HFFc6 (cell line): ENCODE measurements at places on chromosomes 1 and 21. TPM values are rescaled to one million over a fixed set of nuclear protein-coding genes. Genes with fewer than 3 reads are reported as not detected.

The HSD11B1 gene
- total RNA-seq: not detected in 3 replicates

The ESRRG gene
- total RNA-seq: not detected in 2 replicates

The MPC2 gene
- 114 to 121 TPM (median 116 TPM) in 3 replicates for total RNA-seq

The PTCH2 gene
- total RNA-seq: 0.53 to 0.71 TPM (median 0.55 TPM) in 3 replicates

The PHLDA3 gene
- 104 to 115 TPM (median 110 TPM) in 3 replicates for total RNA-seq

The VTCN1 gene
- total RNA-seq: not detected in 3 replicates

The NTNG1 gene
- 1.8 to 8.0 TPM (median 7.8 TPM) in 3 replicates for total RNA-seq

The ACOT7 gene
- total RNA-seq: 101 to 125 TPM (median 109 TPM) in 3 replicates

DNA sequence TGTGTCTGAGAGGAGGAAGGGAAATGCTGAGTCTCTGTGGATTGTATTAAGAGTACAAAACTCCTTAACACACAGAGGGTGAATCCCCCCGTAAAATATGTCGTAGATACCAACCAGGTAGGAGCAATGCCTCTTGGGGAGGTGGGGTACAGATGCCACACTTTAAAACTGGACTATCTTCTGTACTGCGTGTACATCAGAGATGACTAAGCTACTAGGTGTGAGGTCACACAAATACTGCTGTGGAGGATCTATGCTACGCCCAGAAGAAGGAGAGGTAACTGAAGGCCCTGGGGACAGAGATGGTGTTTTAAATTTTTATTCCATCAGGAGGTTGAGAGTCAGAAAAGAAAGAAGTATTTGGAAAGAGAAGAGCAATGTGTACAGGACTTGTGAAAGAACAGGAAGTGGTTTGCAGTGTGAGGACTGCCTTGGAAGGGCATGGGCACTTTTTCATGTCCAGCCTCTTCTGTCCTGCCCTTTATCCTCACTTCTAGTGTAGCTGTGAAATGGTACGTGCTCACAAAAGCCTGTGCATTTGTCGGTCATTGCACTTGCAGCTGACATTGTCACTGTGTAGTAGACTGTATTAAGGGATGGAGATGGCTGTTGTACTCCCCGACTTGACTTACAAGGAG, 287.8 kb upstream of the CHRM3 start:
- no peaks in the 10 kb centered on the region for H3K36me3 ChIP-seq
- no peak for DNase-seq
- no peak overlapping the region for H3K27ac ChIP-seq
- H3K4me1 ChIP-seq: no peaks in the 10 kb centered on the region
- H3K27me3 ChIP-seq: no peaks in the 10 kb centered on the region; the same call in 1 of the 2 replicates

DNA sequence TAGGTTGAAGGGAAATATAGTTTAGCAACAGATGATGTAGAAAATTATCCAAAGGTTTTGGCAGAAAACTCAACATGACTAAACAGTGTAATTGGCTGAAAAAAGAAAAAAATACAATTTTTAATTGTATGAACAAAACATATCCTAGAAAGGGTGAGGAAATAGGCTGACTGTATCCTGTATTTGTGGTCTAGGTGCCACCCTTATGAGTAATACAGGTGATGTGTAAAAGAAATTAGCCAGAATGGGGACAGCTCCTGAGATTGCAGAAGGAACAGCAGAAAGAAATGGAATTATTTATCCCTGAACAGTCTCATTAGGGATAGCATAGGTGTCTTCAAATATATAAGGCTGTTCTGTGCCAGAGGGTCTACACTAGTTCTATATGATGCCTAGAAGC, 24.6 kb downstream of the DNASE2B start:
- H3K27me3 ChIP-seq: no peaks in the 10 kb centered on the region
- H3K36me3 ChIP-seq: no peaks in the 10 kb centered on the region
- H3K4me1 ChIP-seq: peaks cover 21% of the 10 kb centered on the region
- no peak for DNase-seq
- no peak overlapping the region for H3K27ac ChIP-seq
- H3K4me3 ChIP-seq: no peak overlapping the region

DNA sequence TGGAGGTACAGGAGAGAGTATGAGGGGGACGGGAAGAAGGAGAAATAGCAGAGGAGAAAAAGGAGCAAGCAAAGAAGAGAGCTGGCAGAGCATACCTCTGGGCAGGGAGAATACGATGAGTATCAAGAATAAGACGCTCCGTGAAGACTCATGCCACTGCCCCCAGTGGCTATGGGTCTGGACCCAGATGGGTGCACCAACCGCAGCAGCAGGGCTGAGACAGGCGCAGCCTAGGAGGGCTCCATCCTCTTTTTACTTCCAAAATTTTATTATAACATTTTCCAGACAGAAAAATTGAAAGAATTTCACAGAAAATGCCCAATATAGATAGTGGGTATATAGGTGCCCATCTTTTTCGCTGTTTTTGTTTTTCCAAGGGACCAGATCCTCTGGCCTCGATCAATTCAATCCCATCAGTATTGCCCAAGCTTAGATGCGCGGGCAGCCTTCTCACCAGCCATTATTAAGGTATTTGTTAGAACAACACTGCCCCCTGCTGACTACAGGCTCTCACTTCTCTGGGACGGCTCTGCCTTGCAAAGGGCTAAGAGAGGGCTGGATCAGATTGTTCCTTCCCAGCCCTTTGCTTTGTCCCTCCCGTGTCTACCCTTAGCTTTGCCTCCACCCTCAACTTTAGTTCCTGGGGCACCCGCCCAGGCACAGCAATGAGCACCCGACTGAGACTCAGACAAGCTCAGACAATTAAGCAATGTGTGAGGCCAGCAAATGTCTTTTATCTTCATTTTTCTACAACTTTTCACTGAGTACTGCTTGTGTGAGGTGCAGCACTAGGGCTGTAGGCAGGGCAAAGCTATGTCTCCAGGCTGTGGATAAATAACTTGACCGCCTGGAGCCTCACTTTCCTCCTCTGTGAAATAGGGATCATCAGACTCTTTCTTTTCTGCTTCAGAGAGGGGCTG, 17.5 kb upstream of the CAMK1G start:
- DNase-seq: peak; percentile 79
- no peak overlapping the region for H3K27ac ChIP-seq
- H3K4me1 ChIP-seq: peaks cover 48% of the 10 kb centered on the region
- H3K4me3 ChIP-seq: no peak overlapping the region
- H3K27me3 ChIP-seq: peaks cover 14% of the 10 kb centered on the region

DNA sequence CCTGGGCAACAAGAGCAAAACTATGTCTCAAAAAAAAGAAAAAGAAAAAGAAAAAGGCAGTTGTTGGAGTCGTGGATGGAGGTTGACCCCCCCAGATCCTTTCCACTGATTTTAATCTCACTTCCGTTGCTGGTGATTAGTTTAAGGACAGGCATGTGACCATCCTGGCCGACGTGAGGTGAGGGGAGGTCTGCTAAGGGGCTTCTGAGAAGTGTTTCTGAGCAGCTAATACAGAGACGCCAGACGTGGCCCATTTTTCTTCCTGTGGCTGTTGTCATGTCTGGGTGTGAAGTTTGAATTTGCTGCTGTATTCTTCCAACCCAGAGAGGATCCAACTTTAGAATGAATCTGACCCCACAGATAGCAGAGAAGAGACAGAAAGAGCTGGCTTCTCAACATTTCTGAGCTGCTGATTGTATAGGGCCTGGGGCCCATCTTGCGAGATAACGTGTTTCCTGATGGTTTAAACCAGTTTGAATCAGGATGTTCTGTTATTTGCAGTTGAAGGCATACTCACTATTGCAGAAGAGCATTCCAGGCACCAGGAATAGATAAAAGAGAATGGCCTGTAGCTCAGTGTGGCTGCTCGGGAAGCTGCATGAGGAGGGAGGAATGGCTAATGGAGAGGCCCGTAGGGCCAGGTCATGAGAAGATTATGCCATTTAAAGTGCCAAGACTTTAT, 22.8 kb upstream of the SSBP3 start:
- no peaks in the 10 kb centered on the region for H3K36me3 ChIP-seq
- no peaks in the 10 kb centered on the region; the same call in 1 of the 2 replicates for H3K27me3 ChIP-seq
- H3K4me1 ChIP-seq: no peaks in the 10 kb centered on the region
- H3K4me3 ChIP-seq: no peak overlapping the region
- DNase-seq: no peak

- peaks cover 25% of the 10 kb centered on the region for H3K4me1 ChIP-seq
- no peak overlapping the region for H3K27ac ChIP-seq
- no peaks in the 10 kb centered on the region for H3K27me3 ChIP-seq
- peaks cover 40% of the 10 kb centered on the region for H3K36me3 ChIP-seq
- peak; percentile 61 for DNase-seq
These were observed 12.4 kb downstream of the ADAR start for GRCh38 chr1:154595621-154596020.

- no peaks in the 10 kb centered on the region for H3K4me1 ChIP-seq
- H3K27me3 ChIP-seq: no peaks in the 10 kb centered on the region
- DNase-seq: peak; percentile 1
- H3K27ac ChIP-seq: no peak overlapping the region
These were observed 116.9 kb upstream of the COA6 start for GRCh38 chr1:234256359-234256758.

DNA sequence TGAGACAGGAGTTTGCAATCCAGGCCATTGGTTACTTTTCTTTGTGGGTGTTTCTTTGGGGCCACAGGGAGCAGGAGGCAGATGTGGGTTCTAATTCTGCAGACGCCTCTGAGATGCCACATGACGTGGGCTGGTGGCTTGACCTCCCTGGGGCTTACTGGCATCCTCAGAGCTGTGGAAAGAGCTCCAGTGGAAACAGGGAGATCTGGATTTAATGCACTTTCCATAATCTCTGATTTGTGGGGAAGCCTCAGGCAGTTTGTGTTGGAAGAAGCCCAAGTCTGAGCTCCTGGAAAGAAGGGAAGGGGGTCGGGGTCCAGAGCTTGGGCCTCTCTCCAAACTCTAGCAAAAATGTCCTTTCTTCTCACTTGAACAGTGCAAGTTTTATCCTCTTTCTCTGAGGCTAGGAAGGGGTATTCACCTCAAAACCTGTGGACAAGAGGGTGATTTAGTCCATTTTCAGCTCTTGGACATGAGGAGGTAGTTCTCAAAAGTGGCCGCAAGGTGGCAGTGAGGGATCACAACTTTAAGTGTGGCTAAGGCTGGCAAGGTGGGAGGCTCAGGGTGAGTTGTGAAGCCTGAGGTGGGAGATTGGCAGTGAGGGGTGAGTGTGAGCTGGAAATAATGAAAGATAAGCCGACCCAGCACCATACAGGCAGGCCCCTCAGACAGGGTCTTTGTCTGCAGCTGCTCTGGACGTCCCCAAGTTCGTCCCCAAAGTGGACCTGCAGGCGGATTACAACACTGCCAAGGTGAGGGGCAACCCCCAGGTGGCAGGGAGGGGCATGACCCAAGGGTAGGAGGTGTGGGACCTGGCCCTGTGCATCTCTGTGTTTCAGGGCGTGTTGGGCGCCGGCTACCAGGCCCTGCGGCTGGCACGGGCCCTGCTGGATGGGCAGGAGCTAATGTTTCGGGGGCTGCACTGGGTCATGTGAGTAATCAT, 9.2 kb downstream of the IKBKE start:
- H3K27ac ChIP-seq: peak overlapping the region; percentile 2; the same call in 1 of the 2 replicates
- peaks cover 21% of the 10 kb centered on the region for H3K36me3 ChIP-seq
- DNase-seq: peak; percentile 55
- peaks cover 22% of the 10 kb centered on the region for H3K4me1 ChIP-seq
- no peaks in the 10 kb centered on the region for H3K27me3 ChIP-seq

DNA sequence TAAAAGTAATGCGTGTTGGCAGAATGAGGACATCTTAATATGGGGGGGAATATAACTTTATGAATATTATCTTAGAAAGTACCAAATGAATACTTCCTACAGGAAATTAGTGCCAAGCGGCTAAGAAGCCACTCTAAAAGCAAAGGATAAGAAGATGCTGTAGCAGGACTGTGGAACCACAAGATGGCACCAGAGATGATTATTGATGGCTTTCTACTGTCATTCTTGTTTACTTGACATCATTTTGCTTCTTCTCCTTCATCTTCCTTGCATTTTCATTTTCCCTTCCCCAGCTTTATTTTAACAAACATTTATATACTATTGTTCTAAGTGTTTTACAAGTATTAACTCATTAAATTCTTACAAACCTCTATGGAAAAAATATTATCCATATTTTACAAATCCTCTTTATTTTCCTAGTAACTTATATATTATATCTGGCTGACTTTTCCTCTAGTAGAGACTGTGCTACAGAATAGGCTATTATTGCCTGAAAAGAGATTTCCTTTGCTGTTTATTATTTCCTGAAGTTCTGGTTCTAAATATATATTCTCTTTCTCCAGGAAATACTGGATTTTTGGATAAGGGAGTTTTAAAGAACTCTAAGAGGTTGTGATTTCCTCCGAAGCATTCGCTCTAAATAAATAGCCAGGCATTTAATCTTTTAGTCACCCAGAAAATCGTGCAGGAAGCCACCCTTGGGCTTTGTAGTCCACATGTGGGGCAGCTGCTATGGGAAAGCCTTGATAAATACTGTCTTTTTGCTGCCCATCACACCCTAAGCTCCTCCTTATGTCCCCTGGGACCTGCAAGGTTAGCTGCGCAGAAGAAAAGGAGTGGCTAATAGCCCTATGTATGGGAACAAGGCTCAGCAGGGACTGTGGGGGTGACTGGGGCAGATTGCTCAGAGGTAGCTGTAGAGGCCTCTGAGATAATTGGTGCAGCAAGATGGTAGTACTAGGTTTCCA, 69.8 kb downstream of the TPR start:
- no peak overlapping the region for H3K4me3 ChIP-seq
- no peak overlapping the region for H3K27ac ChIP-seq
- DNase-seq: peak; percentile 30
- H3K36me3 ChIP-seq: no peaks in the 10 kb centered on the region

- H3K27ac ChIP-seq: no peak overlapping the region
- no peak overlapping the region for H3K4me3 ChIP-seq
- no peak for DNase-seq
- H3K27me3 ChIP-seq: peaks cover 16% of the 10 kb centered on the region
- peaks cover 21% of the 10 kb centered on the region for H3K4me1 ChIP-seq
- peaks cover 16% of the 10 kb centered on the region for H3K36me3 ChIP-seq
These were observed 5.9 kb downstream of the RUSC1 start for GRCh38 chr1:155326631-155327037.

GRCh38 chr21:34864370-34865149, 184.5 kb downstream of the RUNX1 start:
- peaks cover 84% of the 10 kb centered on the region for H3K36me3 ChIP-seq
- peak overlapping the region; percentile 61 for H3K4me3 ChIP-seq
- H3K27me3 ChIP-seq: peaks cover 35% of the 10 kb centered on the region
- H3K27ac ChIP-seq: peak overlapping the region; percentile 86
- no peak for DNase-seq

- no peak overlapping the region for H3K27ac ChIP-seq
- no peaks in the 10 kb centered on the region for H3K4me1 ChIP-seq
- H3K36me3 ChIP-seq: peaks cover 5% of the 10 kb centered on the region; the same call in 1 of the 2 replicates
- H3K27me3 ChIP-seq: no peaks in the 10 kb centered on the region
- no peak for DNase-seq
- no peak overlapping the region for H3K4me3 ChIP-seq
These were observed 88.9 kb downstream of the NTNG1 start for GRCh38 chr1:107229711-107230110.

GRCh38 chr1:171595324-171595723, 26.7 kb upstream of the MYOCOS start:
- H3K4me1 ChIP-seq: peaks cover 7% of the 10 kb centered on the region
- peak; percentile 12 for DNase-seq
- no peaks in the 10 kb centered on the region for H3K27me3 ChIP-seq
- H3K4me3 ChIP-seq: no peak overlapping the region
- 0 out of 2 replicates have a peak overlapping the region, but pooled peaks have one; percentile 45 for H3K27ac ChIP-seq
- peaks cover 36% of the 10 kb centered on the region for H3K36me3 ChIP-seq
